ENCODE measurements at places on chromosomes 4 and X. TPM values are rescaled to one million over a fixed set of nuclear protein-coding genes. Genes with fewer than 3 reads are reported as not detected.

Gene ZNF630
- total RNA-seq: 0.97 TPM

Gene TMPRSS11A
- not detected for total RNA-seq

Gene GLRB
- total RNA-seq: 15.0 TPM

Gene ZFP92
- total RNA-seq: 0.83 TPM

Gene ZNF182
- total RNA-seq: 3.6 TPM

Gene LDB2
- 4.8 TPM for total RNA-seq

Gene BGN
- total RNA-seq: 34.1 TPM

All from smooth muscle cell of the umbilical artery (primary cell).